CD8-positive, alpha-beta memory T cell (primary cell): ENCODE measurements at places on chromosomes 7 and 10.

- no peak overlapping the region for H3K27ac ChIP-seq
- H3K4me1 ChIP-seq = peaks cover 70% of the 10 kb centered on the region
- no peak overlapping the region for H3K4me3 ChIP-seq
Measured at GRCh38 chr7:36283711-36284130, 105.9 kb upstream of the ANLN start.

DNA sequence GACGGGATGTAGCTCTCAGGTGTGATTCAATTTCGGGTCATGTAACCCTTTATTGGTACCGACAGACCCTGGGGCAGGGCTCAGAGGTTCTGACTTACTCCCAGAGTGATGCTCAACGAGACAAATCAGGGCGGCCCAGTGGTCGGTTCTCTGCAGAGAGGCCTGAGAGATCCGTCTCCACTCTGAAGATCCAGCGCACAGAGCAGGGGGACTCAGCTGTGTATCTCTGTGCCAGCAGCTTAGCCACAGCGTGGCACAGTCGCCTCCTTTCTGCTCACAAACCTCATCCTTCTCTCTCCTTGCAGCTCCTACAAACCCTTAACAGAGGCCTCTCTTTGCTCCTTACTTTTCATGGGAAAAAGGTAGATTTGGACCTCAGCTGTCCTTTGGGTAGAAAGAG lies 197.5 kb upstream of the PRSS58 start:
- H3K4me1 ChIP-seq = peaks cover 16% of the 10 kb centered on the region
- no peak overlapping the region for H3K4me3 ChIP-seq
- H3K27me3 ChIP-seq = no peaks in the 10 kb centered on the region
- no peaks in the 10 kb centered on the region for H3K36me3 ChIP-seq

DNA sequence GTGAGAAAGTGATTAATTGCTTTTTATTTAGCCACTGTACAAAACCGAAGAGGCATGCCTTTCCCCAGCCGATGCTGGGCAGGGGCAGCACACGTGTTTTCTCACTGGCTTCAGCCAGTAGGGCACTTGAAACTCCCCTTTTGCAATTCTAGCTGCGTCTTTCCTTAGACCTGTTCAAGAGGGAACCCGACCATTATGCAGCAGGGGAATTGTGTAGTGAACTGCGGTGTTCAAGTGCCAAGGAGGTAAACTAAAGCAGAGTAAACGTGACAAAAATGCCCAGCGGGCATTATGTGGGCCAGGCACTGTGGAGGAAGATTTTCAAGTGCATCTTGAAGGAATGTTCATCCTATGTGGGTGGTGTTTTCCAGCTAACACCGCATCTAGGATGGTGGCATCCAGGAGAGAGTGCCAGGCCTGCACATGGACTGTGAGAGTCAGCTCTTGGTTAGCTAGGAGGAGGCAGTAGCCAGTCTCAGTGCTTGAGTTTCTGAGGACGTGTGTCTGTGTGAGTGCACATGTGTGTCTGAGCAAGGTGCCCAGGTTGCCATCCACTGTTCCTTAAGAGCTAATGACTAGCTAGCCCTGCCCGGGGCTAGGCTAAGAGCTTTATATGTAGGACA lies 3.3 kb downstream of the WIPF3 start:
- DNase-seq = no peak
- peaks cover 7% of the 10 kb centered on the region for H3K27me3 ChIP-seq
- no peaks in the 10 kb centered on the region for H3K4me1 ChIP-seq
- H3K4me3 ChIP-seq = no peak overlapping the region
- no peak overlapping the region for H3K27ac ChIP-seq

- no peaks in the 10 kb centered on the region for H3K27me3 ChIP-seq
- DNase-seq = no peak
- no peaks in the 10 kb centered on the region for H3K36me3 ChIP-seq
- H3K27ac ChIP-seq = no peak overlapping the region
Measured at GRCh38 chr7:31814187-31814586, 127.2 kb downstream of the PPP1R17 start.

DNA sequence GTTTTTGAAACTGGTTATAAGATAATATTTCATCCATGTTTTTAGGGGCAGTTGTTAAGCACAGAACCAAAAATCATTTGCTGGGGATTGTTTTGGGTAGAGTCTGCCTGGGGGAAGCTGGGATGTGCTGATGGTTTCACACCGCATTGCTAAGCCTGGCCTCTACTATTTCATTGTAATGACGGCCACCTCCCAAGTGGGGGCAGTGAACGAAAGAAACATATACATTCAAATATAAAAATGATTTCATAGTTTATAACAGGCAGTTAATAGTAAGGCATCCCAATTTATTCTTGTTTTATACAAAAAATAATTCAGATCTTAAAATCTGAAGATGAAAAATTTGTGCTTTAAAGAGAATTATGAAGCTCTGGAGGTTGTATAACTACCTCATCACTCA lies 750.8 kb downstream of the REEP3 start:
- no peaks in the 10 kb centered on the region for H3K27me3 ChIP-seq
- no peak for DNase-seq
- no peaks in the 10 kb centered on the region for H3K36me3 ChIP-seq
- H3K27ac ChIP-seq = no peak overlapping the region

DNA sequence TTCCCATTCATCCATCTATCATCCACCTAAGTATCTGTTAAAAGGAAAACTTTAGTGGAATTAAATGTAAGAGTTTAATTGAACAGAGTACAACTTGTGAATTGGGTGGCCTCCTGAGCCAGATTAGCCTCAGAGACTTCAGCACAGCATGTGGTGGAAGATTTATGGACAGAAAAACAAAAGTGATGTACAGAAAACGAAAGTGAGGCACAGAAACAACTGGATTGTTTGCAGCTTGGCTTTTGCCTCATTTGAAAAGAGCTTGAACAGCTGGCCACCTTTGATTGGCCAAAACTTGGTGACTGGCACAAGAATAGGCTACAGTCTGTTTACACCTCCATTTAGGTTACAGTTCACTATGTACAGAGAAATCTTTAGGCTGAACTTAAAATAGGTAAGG lies 1463.4 kb upstream of the CELF2 start:
- no peaks in the 10 kb centered on the region for H3K36me3 ChIP-seq
- no peak for DNase-seq
- no peak overlapping the region for H3K27ac ChIP-seq
- H3K4me3 ChIP-seq = no peak overlapping the region

DNA sequence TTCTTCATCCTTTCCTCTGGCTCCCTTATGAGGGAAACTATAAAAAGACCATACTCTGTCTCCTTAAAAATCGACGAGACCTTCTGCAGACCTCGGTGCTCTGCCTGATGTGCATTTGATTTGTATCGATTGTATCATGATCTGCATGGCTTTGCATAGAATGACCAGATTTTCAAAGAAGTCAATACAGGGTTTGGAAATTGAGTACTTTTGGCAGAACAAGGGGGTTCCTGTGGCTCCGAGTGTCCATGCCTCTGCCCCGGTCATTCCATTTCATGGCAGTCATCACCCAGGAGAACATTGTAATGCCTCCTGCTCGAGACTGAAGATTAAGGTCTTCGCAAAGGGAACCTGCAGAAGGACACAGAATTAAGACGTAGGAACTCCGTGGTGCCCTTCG lies 685 bp downstream of the CASP2 start:
- peak overlapping the region; percentile 59 for H3K4me3 ChIP-seq
- H3K4me1 ChIP-seq = peaks cover 22% of the 10 kb centered on the region
- no peak for DNase-seq
- peak overlapping the region; percentile 83 for H3K27ac ChIP-seq

DNA sequence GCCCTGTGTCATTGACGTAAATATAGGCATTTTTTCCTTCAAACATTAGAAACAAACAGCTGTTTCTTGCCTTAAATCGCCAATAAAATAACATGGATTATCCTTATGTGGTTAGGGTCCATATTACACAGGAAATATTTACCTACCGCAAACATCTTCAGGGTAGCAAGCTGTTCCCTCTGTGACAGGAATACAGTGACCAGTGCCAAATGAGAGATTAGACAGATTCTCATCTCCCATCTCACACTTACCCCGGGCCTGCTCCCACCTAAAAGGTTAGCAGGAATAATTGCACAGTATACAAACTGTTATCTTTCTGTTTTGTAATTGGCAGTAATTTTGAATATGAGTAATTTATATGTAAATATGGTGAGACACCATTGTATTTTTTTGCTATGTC lies 16.5 kb downstream of the MKI67 start:
- no peak overlapping the region for H3K4me3 ChIP-seq
- H3K36me3 ChIP-seq = no peaks in the 10 kb centered on the region
- H3K4me1 ChIP-seq = peaks cover 4% of the 10 kb centered on the region

DNA sequence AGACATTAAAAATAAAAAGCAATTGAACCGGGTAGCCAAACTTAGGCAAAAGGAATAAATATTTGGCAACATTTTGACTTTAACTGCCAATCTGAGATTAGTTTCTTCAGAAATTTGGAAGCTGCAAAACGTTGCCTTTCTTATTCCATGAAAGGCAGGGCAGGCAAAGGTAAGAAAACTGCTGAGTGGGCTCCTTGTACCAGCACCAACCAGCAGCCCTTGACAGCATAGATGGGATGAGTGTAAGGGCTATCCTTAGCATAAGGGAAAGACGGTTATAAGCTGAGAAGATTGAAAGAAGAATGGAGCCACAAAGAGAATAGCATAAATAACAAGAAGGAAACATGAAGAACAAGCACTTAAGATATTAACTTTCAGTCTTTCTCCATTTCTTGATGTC lies 28.6 kb downstream of the AP3M1 start:
- no peak overlapping the region for H3K27ac ChIP-seq
- peaks cover 42% of the 10 kb centered on the region for H3K36me3 ChIP-seq
- H3K4me1 ChIP-seq = no peaks in the 10 kb centered on the region

DNA sequence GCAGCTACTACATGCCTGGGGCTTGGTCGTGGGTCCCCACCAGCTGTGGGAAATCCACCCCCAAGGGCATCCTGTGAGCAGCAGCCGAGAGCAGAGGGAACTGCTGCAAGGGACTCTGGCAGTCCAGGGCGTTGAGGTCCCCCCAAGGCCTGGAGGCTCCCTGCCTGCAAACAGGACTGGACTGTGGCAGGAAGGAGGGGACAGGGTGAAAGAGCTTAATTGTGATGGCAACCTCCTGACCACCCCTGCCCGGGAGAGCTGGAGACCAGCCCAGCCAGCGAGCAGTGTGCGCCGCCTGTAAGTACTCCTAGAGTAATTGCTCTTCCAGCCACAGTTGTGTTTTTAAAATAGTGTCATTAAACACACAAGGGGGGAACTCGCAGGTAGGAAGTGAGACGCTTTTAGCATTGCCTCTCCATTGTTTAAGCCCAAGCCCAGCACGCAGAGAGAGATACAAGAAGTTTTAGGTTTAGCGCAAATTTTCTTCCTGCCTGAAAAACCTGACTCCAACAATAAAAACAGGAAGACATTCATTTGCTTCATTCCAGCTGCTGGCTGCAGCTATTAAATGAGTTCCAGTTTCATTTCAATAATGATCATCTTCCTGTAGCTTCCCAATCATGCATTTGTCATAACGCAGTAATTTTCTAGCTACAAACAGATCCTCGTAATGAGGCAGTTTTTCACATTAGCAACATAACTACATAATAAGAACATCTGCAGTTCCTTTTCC lies 111.1 kb downstream of the EBF3 start:
- DNase-seq = no peak
- no peak overlapping the region for H3K4me3 ChIP-seq
- no peaks in the 10 kb centered on the region for H3K27me3 ChIP-seq
- H3K4me1 ChIP-seq = no peaks in the 10 kb centered on the region

DNA sequence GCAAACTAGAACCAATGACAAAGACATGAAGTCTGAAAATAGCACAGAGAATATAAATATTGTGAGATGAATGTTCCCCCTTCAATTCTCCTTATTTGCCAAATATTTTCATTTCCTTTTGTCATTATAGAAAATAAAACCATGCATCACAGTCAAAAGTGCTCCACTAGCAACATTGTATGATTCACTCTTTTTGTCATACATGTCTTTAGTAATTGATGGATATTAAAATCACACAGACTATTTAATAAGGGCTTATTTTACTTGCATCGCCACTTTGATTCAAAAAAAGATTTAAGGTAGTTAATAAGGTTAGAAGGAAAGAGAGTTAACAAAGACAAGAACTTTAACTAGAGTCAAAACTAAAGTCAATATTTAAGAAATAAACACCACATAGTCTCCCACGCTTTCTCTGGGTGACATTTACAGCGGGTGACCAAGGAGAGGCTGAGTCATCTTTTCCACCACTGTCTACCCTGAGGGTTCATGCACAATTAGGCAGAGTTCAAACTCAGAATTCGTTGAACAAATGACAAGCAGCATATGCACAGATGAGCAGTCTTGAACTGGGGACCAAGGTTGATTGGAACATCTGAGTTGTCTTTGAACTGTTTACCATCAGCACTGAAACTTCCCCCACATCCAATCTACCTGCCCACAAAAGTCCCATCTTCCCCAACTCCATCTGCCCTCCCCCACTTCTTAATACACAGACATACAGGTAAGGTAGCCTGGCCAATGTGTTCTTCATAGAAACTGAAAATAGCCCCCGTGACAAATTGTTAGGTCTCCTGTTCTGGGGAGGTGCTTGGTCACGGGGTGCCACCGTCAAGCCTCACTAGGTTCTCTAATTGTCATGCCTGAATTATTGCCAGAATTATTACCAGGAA lies 42.5 kb downstream of the C7orf25 start:
- no peak overlapping the region for H3K27ac ChIP-seq
- H3K4me1 ChIP-seq = no peaks in the 10 kb centered on the region
- H3K4me3 ChIP-seq = no peak overlapping the region
- H3K27me3 ChIP-seq = no peaks in the 10 kb centered on the region

DNA sequence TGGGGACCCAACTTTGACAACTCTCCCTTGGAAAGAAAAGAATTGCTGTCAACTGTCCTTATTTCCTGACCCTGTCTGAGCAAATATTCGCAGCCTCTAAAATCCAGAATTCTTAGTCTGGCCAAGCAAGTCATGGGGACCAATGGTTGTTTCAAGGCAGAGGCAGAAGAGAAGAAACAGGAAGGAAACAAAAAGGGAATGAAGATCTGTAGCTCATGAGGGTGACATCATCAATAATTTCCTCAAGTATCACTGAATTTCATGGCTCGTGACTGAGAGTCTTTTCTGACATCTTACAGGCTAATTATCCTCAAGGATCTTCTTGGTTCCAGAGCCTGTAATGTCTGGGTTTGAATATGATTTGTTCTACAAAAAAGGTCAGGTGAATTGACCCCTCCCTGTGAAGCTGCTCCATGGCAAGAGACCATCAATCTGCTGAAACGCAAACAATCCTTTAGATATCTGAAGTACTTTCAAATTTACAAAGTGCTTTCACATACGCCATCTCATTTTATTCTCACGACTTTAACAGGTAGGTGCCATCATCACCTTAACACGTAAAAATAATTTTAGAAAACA lies 5.8 kb downstream of the CDK6 start:
- H3K4me3 ChIP-seq = peak overlapping the region; percentile 3
- H3K27me3 ChIP-seq = no peaks in the 10 kb centered on the region
- DNase-seq = no peak
- H3K27ac ChIP-seq = no peak overlapping the region
- H3K4me1 ChIP-seq = peaks cover 51% of the 10 kb centered on the region
- H3K36me3 ChIP-seq = no peaks in the 10 kb centered on the region
